Breast epithelium (tissue), 4 donors: ENCODE measurements at places on chromosomes 16 and 17.

- DNase-seq = peak; percentile 27
Measured at GRCh38 chr17:79691931-79692330, 38.8 kb upstream of the ENPP7 start.

DNA sequence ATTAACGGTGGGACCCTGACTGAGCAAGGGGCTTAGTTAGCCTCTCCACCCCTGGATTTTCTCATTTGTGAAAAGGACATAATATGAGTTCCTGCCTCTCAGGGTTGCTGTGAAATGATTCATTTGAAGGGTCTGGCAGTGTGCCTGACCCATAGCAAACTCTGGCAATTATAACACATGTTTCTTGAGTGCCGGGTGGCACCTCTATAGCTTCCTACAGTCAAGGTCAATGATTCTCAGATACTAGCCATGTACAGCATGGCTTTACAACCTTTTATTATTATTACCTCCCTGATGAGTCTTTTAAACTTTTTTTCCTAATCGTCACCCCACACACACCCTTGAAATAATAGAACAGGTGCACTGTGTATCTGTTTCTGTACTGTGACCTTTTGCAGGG, 42.1 kb downstream of the TMEM114 start:
- no peak for DNase-seq

DNA sequence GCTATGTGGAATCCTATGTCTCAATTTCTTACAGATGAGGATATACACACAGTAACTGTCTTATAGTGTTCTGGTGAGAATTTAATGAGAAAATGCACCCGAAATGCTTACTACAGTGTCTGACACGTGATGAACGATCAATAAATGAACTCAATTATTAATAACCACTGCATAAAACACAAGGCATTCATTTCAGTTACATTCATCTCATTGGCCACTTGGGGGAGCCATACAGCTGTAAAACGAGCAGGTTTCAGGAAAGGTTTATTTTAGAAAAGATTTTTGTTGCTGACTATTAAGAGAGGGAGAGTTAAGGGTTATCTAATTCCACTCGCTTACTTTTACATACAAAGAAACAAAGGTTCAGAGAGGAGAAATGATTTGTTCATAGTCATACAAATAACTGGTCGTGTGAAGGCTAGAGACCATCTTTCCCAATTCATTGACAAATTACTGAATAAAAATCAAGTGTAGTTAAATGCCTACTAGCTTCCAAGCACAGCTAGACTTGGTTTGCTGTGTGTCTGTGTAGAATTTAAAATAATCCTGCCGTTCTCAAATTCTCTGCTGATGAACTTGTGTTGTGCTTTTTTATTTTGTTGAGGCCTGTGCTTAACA, 160.1 kb downstream of the MAP2K4 start:
- no peak for DNase-seq

- DNase-seq = peak; percentile 70
Measured at GRCh38 chr16:14070877-14071575, at the start of gene MRTFB. Gene MRTFB, plus strand, starts transcription at chr16:14071319. Its CDS starts 69,288 bp downstream, at chr16:14140607.

DNA sequence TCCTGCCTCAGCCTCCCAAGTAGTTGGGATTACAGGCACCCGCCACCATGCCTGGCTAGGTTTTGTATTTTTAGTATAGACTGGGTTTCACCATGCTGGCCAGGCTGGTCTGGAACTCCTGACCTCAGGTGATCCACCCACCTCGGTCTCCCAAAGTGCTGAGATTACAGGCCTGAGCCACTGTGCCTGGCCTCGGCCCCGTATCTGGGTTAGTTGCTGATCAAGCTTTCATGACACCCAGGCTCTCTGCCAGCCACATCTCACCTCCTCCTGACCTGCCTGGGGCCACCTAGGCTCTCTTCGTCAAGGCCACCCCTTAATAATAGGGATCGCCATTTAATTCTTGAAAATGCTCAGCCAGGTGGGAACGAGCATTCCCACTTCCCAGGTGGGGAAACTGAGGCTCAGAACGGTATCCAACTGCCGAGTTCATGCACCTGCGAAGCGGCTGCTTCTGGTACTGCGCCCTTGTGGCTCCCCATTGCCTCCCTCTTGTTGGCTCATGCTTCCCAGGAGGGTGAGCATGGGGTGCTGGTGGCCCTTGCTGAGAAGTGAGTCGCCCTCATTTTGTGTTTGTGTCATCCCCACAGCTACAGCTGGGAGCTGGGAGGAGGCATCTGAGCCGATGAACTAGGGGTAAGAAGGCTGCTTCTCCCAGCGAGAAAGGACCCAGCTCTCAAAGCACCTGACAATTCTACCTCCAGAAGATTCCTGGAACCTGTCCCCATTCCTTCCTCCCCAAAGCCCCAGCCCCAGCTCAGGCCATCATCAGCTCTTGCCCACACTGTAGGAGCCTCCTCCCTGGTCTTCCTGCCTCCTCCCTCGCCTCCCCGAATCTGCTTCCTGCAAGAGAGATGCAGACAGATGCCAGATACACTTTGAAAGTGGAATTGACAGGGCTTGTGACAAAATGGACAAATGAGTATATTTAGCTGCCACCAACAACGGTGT, 17.3 kb upstream of the SNN start:
- no peak for DNase-seq

GRCh38 chr17:42101513-42102292, 3.4 kb upstream of the ZNF385C start:
- DNase-seq = no peak

DNA sequence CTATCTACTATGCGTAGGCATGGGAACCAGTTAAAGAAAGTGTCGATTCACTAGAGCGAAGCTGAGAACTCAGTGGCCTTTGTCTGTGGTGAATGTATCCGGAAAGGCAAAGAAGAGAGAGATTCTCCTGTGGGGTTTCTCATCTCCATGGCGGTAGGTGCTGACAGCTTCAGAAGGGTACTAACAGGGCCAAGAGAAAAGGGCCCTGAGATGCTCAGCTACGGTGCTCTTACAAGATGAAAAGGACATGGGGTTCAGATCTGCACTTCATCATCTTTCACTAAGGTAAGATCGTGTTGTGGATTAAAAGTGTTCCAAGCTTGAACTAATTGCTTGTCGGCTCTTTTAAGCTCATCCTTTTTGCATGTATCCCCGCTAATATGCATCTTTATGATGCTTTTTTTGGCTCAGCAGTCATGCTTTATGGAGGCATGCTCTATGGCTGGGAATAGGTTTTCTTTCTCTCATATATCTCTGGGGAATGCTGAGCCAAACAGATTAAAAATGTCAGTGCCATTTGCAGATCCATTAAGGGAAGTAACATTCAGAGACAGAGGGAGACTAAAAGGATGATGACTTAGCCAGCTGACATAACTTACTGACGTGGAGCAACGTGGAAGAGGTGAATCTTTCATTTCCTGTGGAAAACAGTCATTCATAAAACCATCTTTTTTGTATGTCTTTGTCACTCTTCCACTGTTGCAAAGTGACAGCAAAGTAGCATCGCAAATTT, 29.9 kb downstream of the KCNJ16 start:
- no peak for DNase-seq

DNA sequence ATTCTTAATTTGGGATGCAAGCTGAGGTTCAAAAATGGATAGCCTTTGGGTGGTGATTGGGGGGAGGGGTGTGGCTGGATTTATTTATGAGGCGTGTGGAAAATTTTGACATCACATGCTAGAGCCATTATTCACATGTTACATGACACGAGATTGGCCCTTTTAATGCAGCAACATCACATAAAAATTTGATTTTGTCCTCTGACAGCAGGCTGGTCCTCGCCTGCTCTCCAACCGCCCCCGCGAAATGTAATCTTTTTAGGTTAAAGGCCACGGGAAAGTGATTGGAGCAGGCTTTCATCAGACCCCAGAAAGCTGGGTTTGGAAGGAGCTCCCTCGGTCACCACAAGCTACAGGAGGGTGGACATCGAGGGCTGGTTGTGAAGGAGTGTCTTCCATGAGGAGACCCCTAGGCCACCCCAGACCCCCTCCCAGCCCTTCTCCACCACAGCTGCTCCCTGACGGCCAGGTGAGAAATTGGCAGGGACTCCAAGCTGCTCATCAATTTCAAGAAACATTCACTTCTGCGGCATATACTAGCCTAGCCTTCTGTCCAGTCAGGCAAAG, 502.7 kb upstream of the PSMD7 start:
- no peak for DNase-seq

GRCh38 chr16:77989846-77990245, 32.5 kb upstream of the CLEC3A start:
- no peak for DNase-seq

DNA sequence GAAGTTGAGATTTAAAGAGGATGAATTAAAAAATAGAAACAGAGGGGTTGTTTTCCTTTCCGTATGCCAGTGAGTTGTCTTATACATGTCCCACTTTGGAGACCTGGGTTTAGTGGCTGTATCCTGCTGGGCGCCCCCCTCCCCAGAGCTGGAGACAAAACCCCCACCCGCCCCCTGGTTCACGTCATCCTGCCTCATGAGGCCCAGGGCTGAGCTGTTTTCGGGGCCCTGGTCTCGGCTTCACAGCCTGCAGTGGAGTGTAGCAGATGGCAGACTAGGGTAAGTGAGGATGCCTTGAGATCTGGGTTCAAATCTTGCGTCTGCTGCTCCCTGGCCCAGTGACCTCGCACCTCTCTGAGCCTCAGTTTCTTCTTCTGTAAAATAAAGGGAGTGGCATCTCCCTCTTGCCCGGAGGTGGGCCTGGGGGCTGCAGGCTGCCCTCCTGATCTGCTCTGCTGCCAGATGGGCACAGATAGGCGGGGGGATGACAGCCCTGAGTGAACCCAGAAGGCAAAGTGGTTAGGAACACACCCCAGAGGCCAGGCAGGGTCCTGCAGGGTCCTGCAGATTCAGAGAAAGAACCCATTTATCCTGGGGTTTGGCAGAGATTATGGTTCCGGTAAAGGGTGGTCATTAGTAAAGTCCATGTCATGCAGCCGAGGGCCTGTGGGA, 45.1 kb downstream of the SOCS3 start:
- DNase-seq = no peak

GRCh38 chr17:57645950-57646665, 99.0 kb downstream of the CCDC182 start:
- DNase-seq = no peak

GRCh38 chr16:53792161-53792951, 88.4 kb downstream of the FTO start:
- DNase-seq = no peak

DNA sequence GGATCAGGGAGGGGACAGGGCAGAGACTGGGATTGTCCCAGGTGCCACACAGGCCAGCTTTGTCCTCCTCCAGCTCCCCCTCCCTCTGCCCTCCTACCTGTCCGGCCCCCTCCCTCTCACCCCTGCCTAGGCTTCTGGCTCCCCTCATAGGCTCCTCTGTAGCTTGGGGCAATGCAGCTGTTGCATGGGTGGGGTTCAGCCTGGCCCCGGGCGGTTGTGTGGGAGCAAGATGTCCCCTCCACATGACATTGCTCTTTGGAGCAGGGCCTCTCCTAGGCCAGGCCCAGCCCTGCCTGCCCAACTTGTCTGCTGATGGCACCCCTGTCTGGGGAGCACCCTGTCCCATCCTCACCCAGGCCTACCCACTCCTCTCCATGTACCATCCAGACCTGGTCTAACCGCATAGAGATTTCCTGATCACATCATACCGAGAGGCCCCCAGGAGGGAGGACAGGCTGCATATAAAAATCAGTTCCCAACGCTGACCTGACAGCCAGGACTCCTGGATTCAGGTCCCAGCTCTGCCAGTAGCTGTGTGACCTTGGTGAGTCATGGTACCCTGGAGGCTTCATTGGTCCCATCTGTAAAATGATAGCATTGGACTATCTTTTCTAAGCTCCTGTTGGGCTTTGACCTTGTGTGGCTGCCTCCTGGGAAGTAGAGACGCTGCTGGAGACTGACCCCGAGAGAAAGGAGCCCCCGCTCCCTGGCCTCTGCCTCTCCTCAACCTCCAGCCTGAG, 48.8 kb upstream of the DLX4 start:
- DNase-seq = no peak

- no peak for DNase-seq
Measured at GRCh38 chr17:33896263-33896662, 358.8 kb upstream of the CCL2 start.

- DNase-seq = peak; percentile 63
Measured at GRCh38 chr16:53131363-53132071, 76.7 kb downstream of the CHD9 start.

DNA sequence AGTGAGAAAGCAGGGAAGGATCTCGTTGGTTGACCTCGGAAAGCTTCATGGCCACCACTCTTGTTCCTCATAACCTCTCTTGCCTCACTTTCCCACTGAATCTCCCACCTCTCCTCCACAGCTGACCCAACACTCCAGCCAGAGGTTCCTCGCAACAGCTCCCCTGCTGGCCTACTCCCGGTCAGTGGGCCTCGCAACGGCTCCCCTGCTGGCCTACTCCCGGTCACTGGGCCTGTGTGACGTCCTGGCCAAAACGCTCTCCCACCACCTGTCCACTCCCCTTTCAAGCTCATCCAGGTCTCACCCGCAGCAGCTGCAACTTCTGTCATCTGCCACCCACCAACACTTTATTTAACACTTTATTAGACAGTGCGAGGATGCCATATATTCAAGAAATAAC, 149.1 kb downstream of the VPS53 start:
- DNase-seq = no peak

- no peak for DNase-seq
Measured at GRCh38 chr17:59007995-59008394, 98.7 kb downstream of the TRIM37 start.

DNA sequence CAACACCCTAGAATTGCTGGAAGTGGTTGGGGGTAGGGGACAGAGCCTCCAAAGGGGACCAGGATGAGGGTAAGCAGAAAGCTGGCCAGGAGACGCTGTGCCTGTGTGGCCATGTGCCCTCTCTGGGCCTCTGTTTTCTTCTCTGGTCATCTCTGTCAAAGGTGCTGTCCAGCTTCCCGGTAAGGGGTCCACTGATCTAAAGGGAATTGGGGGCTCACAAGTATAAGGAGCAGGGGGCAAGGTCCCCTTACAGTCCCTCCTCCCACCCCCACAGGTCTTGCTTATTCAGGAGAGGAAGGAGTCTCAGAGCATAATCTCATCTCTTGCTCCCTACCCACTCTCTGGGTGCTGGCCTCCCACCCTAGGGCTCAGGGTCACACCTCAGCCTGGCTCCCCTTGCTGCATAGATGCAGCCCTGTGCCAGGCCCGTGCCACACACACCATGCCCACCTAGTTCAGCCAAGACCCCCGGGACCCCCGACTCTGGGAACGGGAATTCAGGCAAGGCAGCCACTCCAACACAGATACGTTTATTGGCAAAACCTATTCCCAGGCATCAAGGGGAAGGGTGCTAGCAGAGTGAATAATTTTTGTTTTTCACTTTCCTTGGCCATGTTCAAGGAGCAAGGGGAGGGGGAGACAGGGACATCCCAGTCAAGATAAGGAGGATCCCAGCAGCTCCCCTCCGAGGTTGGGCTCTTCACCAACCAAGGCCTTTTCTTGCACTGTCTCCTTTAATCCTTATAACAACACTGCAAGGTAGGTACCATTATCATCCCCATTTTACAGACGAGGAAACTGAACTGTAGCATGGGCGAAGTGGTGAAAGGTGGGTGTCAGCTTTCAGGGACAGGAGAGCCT, 19.8 kb downstream of the SLC4A1 start:
- no peak for DNase-seq

- no peak for DNase-seq
Measured at GRCh38 chr16:56368545-56368944, 56.8 kb downstream of the AMFR start.

DNA sequence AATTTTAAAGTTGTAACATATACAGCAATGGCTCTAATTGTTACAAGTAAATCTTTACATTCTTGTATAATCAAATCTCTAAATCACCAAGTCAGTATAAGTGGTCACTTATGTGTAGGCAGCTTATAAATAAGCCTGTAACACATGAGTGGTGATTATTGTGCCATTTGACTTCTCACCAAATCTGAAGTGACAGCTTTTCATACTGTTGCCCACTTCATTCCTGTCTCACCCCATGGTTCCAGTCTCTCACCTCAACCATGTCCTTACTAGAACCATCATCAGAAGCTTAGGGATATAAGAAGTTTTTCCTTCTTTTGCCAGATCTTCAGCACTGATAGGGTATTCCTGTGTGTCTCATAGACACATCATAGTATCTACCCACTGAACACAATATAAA, 23.5 kb downstream of the TNRC6A start:
- no peak for DNase-seq
